ENCODE measurements at places on chromosomes 4 and X.

DNA sequence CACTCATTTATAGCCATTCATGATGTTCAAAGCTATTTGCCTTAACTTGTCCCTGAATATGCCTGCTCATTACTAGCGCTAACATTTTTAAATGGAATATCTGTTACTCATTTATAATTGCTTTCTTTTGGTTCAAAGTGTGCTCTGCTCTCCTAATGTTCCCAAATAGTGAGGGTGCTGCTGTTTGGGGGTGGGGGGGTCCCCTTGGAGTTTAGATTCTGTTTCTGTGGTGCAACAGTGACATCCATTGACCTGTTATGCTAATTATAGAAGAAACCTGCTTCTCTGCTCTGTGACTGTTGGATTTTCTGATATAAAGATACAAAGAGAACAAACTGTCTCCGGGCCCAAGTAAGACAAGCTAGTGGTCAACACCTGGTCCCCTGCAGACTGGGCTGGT lies 222.4 kb downstream of the SHROOM3 start:
- DNase-seq, result no peak

- no peak for DNase-seq
These were observed 35.8 kb downstream of the CPEB2 start for GRCh38 chr4:15037923-15038541.

DNA sequence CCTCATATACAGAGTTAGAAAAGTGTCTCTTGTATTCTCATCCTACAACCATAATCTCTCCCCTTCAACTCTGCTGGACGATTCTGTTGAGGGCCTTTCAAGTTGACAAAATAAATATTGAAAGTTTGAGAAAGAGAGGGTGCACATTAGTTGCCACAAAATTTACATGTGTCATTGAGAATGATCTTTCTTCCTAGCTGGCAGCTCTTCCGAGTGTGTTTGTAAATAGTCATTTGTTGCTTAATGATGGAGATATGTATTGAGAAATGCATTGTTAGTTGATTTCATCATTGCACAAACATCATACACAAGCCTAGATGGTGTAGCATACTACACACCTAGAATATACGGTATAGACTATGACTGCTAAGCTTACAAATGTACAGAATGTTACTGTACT lies 632.8 kb upstream of the AMOT start:
- DNase-seq, result no peak

- DNase-seq, result no peak
These were observed 600 bp downstream of the POU3F4 start for GRCh38 chrX:83508526-83509253.

- no peak for DNase-seq
These were observed 115.5 kb upstream of the TMEM150C start for GRCh38 chr4:82677327-82677726.

GRCh38 chrX:149131774-149132173 lies 373.3 kb downstream of the IDS start:
- DNase-seq, result no peak

GRCh38 chrX:150664290-150664689 lies 28.9 kb upstream of the MTMR1 start:
- no peak for DNase-seq

Data from HEK293T (cell line).